ENCODE measurements at places on chromosomes 6 and 20. TPM values are rescaled to one million over a fixed set of nuclear protein-coding genes. Genes with fewer than 3 reads are reported as not detected.

DNA sequence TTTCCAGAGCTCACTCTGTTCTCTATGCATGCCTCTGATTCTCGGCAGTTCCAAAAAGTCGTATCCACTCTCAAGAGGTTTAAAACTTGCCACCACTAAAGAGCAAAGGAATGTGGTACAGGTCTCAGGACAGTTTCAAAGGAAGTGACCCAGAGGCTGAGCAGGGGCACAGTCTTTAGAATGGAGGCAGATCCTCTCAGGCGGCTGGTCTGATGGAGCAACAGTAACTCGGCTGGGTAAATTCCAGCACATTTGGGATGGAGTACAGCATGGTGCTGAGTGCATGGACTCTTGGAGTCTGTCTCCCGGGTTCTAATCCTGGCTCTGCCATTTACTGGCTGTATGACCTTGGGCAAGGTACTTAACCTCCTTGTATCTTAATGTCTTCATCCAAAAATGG lies 88.1 kb upstream of the BACH2 start:
- DNase-seq, result no peak

DNA sequence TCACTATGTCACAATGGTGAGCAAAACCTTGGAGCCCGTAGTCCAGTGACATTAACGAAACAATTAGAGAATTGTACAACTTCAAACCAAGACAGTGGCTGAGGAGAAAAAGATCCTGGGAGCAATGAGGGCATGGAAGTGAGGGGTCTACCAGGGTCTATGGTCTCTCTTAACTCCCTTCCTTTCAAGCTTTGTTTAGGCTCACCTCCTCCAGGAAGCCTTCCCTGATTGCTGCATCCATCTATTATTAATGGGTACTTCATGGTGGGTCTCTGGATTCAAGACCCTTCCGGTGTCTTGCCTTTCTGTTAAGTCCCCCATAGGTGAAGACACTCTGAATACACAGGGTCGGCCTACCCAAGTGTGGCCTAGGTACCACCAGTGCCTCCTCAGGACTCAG lies 38.1 kb upstream of the MLN start:
- DNase-seq, result no peak

GRCh38 chr6:137873273-137873762 lies 6.3 kb downstream of the TNFAIP3 start:
- peak; percentile 91 for DNase-seq

GPR6 gene
- not detected for polyA plus RNA-seq

- no peak for DNase-seq
These were observed 104.4 kb upstream of the SYNCRIP start for GRCh38 chr6:85747093-85747492.

RSPO4 gene
- polyA plus RNA-seq, result 0.07 TPM

DEFB126 gene
- not detected for polyA plus RNA-seq

GRCh38 chr6:107345393-107345792 lies 114.0 kb downstream of the PDSS2 start:
- no peak for DNase-seq

TGM3 gene
- not detected for polyA plus RNA-seq

DNA sequence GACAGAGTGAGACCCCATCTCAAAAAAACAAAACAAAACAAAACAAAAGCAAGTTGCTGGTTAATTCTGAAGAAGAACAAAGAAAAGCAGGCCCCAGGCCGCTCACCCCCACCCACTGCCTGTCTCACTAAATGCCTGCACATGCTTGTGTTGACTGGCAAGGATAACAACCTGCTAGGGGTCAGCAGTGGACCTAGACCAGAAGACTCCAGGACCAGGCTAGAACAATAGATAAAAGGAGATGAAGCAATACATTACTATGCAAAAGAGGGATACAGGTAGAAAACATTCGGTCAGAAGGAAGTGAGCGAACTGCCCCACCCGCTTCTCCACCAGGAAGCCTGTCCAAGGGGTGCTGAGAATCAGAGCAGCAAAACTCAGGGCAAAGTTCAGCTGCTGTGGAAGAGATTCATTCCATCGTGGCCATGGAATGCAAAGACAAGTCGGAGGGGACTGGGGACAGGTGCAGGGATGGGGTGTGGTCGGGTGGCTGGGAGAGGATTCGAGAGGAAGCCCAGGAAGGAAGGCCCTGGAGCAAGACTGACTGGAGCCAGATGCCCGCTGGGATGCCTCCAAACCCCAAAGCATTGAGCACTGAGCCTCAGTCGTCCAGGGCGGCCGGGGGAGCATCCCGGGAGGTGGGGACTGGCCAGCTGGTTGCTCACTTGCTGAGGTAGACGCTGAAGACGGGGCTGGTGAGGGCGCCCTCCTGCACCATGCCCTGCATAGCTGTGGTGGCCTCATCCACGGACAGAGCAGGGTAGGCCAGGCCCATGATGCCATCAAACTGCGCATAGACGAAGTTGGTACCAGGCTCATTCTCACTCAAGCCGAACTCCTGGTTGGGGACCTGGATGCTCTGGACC lies 5.3 kb downstream of the PGC start:
- DNase-seq, result no peak

SLC44A4 gene
- not detected for polyA plus RNA-seq

FAM83B gene
- polyA plus RNA-seq, result not detected

PPP1R14C gene
- not detected for polyA plus RNA-seq

- no peak for DNase-seq
These were observed 54.6 kb downstream of the PHF3 start for GRCh38 chr6:63690221-63690620.

DNA sequence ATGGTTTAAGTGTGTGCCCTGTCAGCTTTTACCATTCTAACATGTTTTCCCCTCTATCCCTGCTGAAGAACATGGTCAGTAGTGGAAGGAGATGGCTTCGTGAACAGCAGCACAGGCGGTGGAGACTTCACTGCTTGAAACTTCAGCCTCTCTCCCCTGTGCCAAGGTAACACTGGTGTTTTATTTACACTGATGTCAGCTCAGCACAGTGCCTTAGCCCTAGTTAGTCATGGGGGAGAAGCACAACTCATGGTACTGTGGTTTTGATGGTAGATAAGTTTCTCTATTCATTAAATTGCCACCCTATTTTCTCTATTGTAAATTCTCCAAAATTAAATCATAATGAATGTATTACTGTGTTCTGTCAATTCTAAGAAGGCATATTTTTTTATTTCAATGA lies 56.6 kb downstream of the MTHFD1L start:
- no peak for DNase-seq

- DNase-seq, result no peak
These were observed 45.2 kb downstream of the KIF16B start for GRCh38 chr20:16528078-16528477.

DNA sequence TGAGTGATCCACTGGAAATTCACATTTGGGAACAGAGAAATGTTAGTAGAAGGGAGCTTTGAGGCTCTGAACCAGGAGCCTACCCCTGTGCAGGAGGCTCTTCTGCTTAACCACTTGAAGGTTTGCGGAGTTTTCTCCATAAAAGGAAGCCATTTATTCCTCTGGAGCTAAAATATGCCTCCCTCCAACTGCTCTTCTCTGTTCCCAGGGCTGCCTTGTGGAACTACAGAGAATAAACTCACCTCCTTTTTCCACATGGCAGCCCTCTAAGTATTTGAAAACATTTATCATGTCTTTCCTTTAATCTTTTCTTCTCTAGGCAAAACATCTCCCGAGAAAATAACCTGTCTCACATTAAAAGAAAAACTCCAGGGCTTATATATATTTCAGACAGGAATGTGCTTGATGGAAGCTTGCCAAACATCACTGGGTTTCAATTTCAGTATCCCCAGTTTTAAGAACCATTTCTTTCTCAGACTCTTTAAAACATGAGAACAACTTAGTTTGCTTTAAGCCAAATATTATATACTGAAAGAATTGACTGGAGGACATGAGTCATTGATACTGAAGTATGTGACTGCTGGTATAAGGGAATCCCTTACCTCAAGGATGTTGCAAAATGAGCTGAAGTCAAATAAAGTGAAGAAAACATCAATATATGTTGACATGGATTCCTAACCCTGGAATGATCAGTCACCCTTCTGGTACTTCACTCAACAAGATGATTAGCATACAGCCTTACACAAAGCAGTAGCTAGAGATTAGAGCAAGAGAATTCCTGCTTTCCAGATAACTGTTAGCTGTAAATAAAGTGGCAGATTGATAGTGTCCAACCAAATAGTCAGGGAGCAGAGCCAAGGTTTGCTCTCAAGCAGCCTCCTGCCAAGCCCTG lies 74.0 kb downstream of the ZBTB2 start:
- no peak for DNase-seq

CLDN20 gene
- not detected for polyA plus RNA-seq

DNA sequence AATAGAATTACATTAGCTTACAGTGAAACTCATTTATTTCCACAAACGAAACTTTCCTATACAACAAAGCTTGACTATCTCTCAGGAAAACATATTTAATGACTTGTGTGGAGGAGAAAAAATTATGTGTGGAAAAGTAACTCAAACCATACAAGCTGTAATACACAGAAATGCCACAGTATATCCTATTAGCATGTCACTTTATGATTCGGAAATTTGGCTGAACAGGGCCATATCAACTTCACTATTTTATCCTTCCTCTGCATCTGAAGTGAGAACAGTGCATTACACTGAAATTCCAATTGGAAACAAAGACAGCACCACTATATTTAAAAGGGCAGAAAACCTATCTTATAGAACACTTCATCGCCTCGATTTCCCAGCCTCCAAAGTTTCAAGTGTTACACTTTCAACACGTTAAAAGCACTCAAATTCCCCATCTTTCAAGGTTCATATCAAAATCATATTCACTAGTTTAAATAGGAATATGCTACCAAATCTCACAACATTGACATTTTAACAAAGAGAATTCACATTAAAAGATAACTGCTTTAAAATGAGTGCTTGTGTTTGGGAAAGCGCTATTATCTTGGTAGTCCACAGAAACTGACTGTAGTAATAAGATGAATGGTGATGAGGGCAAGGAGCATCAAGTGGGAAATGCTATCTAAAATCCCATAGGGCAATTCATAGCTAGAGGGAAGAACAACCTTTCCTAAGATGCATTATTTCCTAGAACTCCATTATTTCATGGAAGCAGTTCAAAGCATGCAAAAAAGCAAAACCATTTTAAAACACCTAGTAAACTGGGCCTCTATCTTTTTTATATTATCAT lies 1.8 kb downstream of the REV3L start:
- no peak for DNase-seq

PPP1R3D gene
- 1.2 TPM for polyA plus RNA-seq

DNA sequence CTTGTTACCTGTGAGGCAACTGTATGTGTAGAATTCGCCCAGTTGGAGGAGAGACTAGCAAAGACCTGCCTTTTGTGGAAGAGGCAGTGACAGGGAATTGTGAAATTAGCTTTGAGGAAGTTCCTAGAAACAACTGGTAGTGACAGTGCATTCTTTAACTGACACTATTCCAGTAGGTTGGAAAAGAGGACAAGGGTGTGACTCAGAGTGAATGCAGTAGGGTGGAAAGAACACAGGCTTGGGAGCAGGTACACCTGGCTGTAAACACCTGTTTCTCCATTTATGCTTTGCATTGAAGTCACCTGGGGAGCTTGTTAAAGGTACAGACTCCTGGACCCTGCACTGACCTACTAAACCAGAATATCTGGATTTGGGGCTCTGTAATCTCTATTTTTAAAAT lies 295.7 kb downstream of the PHACTR1 start:
- no peak for DNase-seq

GRCh38 chr6:14612016-14612980 lies 494.7 kb downstream of the CD83 start:
- DNase-seq, result no peak

FAM209B gene
- 2.0 TPM for polyA plus RNA-seq
